Peyer's patch (tissue), 4 donors: ENCODE measurements at places on chromosomes 2 and 18.

GRCh38 chr2:65453916-65454315 lies 21.5 kb upstream of the SPRED2 start:
- no peak for DNase-seq

DNA sequence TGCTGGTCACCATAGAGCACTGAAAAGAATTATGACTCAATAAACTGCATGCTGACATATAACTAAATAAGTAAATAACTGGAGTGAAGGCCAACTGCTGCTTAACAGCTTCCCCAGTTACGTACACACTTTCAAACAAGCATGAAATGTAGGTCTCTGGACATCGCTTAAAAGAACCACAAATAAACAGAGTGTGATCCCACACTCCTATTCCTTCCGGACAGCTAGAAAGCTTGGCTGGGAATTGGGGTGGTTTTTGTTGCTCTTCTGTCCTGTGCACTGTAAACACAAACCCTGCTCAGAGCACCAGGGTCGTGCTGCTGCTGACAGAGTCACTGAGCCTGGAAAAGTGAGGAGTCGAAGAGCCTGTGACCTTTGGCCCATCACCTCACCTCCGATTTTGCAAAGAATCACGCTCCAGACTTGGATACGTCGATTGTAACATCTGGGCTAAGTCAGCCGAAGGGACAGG lies 162.7 kb upstream of the NT5C1B start:
- no peak for DNase-seq

- peak; percentile 81 for DNase-seq
Measured at GRCh38 chr2:235551965-235552364, 58.1 kb downstream of the AGAP1 start.

DNA sequence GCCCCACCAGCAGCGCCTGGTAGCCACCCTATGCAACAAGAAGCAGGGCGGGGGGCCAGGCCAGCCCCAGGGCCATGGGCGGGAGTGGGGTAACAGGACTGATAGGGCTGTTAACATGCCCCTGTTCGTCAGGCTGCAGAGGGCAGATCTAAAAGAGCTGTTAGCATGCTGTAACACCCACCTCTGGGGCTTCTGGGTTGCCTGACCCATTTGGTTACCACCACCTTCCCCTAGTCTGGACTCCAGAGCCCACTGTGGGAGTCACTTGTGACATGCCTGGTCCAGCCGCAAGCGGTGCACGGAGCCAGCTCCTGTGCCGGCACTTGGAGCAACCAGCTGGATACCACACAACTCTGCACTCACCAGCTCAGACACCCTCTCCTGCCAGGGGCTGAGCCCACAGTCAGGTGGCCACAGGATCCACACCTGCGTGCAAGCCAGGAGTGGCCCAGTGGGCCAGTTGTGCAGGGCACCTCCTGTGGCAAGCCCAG lies 2.1 kb downstream of the METTL8 start:
- DNase-seq, result no peak

DNA sequence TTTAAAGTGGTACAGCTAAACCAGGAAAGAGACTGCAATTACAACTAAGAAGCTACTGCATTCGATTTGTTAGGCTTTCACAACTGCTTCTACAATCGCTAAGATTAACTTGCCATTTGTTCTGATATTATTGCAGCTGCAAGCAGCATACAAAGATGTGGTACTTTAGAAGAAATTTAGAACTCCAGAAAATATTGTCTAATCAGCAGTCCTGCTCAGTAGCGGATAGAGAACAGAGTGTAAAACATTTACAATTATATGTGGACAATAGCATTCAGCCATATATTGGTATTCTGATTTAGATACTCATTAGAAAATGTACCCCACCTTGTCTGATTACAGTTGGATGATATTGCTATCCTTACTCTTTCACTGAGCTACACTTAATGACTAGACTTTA lies 265.3 kb downstream of the DCC start:
- no peak for DNase-seq

- no peak for DNase-seq
Measured at GRCh38 chr18:46809145-46809544, 52.3 kb upstream of the ST8SIA5 start.
